ENCODE measurements at places on chromosomes 2 and 18.

DNA sequence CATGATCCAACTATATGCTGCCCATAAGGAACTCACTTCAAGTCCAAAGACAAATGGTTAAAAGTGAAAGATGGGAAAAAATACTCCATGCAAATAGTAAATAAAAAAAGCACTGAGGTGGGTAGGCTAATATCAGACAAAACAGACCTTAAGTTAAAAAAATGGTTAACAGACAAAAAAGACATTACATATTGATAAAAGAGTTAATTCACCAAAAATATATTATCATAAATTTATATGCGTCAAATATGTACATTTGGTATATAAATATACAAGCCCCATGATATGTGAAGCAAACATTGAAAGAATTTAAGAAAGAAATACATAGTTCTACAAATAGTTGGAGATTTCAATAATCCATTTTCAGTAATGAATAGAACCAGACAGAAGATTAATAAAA is 31.0 kb downstream of the ROCK1 start:
- no peak for DNase-seq

DNA sequence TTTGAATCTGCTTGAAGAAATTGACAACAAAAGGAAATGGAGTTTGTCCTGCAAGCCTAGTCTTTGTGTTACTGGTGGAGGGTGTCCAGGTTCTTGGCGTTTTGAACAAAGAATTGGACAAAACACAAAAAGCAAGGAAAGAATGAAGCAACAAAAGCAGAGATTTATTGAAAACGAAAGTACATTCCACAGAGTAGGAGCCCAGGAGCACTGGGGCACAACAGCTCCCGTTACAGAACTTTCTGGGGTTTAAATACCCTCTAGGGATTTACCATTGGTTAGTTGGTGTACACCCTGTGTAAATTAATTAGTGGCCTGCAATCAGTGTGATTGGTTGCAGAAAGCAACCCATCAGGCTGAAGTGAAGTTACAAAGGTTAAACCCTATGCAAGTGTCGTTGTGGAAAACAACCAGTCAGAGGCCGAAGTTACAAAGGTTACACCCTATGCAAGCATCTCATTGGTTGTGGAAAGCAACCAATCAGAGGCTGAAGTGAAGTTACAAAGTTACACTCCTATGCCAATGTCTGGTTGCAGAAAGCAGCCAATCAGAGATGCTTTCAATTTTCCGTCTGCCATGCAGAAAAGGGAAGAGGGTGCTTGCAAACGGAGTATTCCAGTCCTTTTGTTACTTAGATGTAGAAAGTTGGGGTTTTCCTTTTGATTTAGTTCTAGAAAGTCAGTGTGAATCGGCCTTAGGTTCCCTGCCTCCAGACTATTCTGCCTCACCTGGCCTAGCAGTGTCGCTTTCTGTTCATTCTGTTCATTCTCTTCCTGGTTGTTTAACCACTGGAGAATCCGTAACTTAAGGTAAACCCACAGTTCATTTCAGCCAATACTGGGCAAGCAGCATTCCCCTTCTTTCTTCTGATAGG is 47.6 kb upstream of the PTH2R start:
- DNase-seq, result no peak

GRCh38 chr18:73681912-73682311 is 465.7 kb downstream of the FBXO15 start:
- no peak for DNase-seq

- DNase-seq, result no peak
Measured at GRCh38 chr2:184599872-184600222, 1.5 kb downstream of the ZNF804A start.

DNA sequence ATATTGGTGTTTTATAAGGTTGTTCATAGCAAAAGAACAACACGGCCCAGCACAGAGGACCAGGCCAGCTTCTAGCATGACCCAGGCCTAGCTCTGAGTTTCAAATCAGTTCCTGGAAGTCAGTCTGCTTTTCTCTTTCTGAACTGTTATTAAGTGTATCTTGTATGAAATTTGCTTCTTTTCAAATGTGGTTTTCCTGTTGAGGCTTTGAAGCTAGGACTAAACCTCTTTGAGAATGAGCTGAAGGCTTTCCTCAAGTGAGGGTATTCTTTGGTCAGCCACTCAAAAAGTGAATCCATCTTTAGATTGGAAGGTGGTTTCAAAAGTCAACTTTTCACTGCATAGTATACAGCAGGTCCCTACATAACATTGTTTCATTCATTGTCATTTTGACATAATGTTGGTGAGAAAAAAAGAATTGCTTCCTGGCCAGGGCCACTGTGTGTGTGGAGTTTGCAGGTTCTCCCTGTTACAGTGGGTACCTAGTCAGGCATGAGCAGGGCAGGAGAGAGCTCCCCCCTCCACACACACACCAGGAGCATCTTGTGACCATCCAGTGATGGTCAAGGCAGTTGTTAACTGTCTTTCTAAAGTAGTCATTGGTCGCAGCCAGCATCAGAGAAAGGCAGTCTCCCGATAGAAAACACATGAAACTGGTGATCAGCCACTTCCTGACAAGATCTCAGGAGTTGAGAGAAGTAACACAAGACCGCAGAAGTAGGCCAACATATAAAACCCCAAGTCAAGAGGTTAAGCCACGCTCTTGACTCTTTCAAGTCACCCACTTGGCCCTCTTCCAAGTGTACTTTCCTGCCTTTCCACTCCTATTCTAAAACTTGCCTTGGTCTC is 6.7 kb upstream of the ACAA2 start:
- DNase-seq, result peak; percentile 65

DNA sequence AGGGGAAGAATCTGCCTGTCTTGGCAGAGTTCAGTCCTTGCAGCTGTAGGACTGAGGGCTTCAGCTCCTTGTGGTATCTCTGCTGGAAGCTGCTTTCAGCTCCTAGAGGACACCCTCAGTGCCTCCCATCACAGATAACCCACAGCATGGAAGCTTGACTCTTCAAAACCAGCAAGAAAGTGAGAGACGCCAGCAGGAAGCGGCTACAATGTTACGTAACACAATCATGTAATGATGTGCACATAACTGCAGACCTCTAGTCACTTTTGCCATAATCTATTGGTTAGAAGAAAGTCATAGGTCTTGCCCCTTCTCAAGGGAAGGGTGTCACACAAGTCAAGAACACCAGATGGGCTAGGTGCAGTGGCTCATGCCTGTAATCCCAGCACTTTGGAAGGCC is 69.1 kb upstream of the AFF3 start:
- DNase-seq, result no peak

DNA sequence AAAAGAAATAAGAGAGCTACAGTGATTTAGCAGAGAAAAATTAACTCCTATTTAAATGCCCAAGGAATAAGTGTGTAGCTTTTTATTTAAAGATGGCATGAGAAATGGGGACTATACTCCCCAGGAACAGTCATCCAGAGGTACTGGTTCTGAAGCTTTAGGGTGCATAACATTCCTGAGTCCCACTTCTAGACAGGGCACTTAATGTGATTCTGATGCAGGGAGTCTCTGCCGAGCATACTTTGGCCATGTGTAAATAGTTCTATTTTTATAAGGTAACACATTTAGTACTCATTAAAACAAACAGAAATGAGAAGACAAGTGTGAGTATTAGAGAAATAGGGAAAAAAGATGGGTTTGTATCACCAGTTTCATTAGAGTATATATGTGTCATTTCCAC is 154.7 kb upstream of the WDSUB1 start:
- no peak for DNase-seq

DNA sequence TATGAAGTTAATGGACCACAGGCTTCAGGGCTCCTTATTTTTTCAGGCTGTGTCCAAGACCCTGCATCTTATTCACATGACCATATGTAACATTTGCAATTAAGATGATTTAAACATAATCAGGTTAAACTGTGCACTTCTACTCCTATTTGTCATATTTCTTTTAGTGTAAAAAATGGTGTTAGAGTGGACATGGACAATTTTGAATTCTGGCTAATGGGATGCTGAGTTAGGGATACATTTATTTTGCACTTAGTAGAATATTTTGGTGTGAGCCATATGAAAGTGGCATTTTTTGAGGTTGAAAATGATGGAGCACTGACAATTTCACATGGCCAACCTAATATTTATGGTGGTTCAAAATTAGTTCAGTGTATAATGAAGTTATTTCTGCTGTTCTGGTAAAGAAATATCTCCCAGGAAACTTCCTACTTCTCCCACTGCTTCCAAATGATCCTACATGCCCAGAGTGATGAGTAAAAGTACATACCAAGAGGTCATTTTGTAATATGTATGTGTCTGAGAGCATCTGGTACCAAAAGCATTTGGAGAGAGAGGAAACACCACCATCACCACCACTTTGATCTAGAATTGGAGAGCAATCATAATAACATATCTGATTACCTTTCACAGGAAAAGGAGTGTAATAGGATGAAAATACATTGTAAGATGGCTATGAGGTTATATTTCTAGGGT is 36.0 kb downstream of the GULP1 start:
- DNase-seq, result no peak

DNA sequence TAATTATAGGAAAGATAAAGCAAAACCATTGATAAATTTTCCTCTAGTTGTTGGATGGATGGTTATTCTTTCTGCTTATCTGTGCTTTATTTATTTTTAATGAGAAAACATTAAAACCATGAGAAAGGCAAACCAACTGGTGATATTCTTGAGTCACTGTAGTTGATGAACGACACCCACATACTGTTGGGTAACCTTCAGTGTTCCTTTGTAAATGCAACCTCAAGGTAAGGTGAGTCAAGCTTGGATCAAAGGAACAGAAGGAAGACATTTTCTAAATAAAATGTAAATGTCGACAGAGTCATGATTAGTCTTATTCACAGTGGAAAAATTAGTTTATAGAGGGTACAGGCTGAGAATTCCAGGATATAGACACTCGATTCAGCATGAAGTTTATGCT is 12.7 kb downstream of the ABCB11 start:
- DNase-seq, result no peak

DNA sequence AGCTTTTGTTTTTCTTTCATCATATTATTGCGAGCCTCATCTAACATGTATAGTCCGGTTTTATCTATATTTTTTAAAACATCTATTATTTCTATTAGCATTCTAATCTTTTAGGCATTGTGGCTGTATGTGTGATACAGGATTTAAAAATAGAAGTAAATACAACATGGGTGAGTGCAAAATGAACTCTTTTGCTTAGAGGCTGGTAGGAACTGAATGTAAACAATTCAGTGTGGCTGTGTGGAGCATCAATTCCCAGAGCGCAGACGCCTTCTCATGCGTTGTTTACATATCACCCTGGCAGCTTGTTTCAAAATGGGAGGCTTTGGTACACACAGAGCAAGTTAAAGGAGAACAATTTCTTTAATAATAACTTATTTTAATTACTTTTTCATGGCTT is 836 bp downstream of the DTNA start:
- no peak for DNase-seq

GRCh38 chr18:37381554-37381953 is 184.0 kb downstream of the CELF4 start:
- DNase-seq, result no peak

DNA sequence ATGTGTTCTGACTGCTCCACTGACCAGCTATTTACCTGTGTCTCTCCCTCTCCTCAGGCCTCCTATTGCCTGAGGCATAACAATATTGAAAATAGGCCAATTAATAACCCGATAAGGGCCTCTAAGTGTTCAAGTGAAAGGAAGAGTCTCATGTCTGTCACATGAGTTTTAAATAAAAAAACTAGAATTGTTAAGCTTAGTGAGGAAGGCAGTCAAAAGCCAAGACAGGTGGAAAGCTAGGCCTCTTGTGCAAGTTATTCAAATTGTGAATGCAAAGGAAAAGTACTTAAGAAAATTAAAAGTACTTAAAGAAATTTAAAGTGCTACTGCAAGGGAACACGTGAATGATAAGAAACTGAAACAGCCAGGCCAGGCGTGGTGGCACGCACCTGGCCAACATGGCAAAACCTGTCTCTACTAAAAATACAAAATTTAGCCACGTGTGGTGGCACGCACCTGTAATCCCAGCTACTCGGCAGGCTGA is 44.9 kb upstream of the TAF4B start:
- no peak for DNase-seq

GRCh38 chr2:9842487-9843228 is 616 bp upstream of the TAF1B start:
- no peak for DNase-seq

GRCh38 chr2:150742094-150742493 is 254.6 kb upstream of the RND3 start:
- DNase-seq, result no peak

- DNase-seq, result no peak
Measured at GRCh38 chr2:75087736-75088135, 111.6 kb downstream of the TACR1 start.

GRCh38 chr2:238942726-238943300 is 94.9 kb downstream of the TWIST2 start:
- DNase-seq, result no peak

GRCh38 chr2:109185338-109185737 is 56.3 kb downstream of the SH3RF3 start:
- DNase-seq, result no peak

DNA sequence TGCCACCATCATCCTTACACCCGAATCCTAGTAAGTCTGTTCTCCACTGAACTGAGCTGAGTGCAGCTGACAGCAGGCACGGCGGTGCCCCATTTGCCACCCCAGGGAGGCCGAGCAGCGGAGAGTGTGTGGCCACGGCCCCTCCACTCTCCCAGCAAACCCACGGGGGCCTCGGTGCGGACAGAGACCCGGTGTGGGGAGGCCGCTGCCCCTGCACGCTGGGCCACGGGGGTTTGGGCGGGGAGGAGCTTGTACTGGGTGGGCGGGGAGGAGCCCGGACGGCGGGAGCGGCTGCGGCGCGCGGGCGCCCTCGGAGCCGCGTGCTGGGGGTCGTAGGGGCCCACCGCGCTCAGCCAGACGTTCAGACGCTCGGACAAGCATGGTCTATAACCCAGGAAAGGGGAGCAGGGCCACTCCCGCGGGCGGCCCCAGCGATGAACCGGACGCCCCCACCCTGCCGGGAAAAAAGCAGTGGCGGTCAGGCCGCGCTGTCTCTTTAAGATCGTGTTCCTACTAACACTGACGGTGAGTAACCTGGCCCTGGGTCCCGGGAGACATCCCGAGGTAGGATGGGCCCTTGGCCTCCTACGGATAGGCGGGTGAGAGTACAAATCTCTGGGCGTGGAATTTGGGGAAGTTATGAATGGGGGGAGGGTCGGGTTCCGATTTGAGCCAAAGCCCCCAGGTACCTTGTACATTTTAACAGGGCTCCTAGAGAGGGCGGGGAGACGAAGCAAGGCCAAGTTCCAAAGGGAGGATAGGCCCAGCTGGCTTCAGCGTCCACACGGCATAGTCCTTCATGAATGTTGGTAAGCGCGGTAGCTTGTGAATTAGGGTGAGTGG is at the start of gene ITPRIPL1:
ITPRIPL1 (plus strand) TSS at position 277 of the 843 bp plus-strand sequence; CDS start at position 800, 523 bp downstream.
- peak; percentile 62 for DNase-seq

DNA sequence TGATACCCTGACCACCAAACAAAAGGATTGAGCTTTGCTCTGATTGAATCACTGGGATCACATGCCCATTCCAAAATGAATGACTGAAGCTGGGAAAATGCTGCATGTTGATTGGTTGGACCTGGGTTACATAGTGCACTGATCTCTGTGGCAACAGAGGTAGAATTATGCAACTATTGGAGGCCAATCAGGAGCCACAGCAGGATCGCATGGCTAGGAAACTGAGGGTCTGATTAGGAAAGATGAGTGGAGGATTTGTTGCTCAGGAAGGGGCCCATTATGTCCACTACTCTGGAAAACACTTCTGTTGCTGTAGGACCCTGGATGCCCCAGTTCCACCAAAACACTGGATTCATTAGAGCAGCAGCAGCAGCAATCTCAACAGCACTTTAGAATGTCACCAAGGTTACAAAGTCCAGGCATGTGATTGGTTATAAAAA is 25.9 kb upstream of the SGPP2 start:
- DNase-seq, result no peak

- no peak for DNase-seq
Measured at GRCh38 chr2:159262226-159262625, 24.3 kb downstream of the WDSUB1 start.

Data from activated naive CD4-positive, alpha-beta T cell treated with anti-CD3 and anti-CD28 coated beads, Interleukin-2, amount 10 ng/mL, durations not matched to agents 7 days and 5 days (primary cell).